Activated CD4-positive, alpha-beta T cell treated with anti-CD3 and anti-CD28 coated beads for 24 hours (primary cell): ENCODE measurements at places on chromosomes 16 and 17.

DNA sequence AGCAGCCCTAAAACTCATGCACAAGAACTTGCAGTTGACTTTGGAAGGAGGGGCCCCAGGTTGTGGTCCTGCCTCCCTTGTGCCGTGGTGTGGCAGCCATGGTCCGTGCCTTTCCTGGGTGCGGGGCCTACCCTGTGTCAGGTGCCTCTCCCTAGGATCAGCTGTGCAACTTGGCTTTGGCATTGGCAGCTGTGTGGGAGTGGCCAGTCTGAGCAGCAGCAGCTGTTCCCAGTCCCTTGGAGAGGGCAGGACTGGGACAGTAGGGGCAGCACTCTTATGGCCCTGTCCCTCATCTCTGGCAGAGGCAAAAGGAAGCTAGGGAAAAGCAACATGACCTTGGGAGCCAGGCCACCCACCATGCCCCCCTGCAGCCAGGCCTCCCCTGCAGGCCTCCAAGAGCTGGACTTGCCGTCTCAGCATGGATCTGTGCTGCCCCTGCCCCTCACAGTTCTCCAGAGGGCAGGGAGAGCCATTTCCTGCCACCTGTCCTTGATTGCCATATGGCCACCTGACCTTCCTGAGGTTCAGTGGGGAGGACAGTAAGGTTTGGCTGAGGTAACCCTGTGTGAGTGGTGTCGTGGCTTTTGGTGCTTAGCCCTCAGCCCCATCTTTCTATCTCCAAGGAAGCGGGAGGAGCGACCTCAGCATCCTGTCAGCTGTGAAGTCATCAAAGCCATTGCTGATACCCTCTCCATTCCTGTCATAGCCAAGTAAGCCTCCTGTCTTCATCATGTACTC is 15.5 kb upstream of the NFATC3 start:
- DNase-seq = no peak

- DNase-seq = peak; percentile 23
Observed at GRCh38 chr17:28953444-28954118, 2.3 kb upstream of the PHF12 start.

DNA sequence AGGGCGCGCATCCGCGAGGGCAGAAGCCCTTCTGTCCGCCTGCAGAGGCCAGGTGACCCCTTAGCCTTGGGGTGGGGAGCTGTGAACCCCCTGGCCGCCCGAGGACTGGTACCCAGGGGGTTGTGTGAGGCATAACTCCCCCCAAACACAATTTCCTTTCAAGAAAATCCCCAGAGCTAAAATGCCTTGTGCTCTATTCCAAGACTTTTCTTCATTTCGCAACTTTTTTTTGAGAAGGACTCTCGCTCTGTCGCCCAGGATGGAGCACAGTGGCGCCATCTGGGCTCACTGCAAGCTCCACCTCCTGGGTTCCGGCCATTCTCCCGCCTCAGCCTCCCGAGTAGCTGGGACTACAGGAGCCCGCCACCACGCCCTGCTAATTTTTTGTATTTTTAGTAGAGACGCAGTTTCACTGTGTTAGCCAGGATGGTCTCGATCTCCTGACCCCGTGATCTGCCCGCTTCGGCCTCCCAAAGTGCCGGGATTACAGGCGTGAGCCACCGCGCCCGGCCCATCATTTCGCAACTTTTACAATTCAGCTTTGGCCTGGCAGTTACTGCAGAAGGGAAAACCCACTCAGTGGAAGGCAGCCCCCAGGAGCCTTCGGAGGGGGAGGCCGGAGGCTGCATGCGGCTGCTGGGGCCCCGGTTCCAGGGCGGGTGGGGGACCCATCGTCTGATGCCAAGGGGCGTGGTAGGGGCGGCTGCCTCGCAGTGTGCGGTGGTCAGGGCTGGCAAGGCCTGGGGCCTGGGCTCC is 963 bp upstream of the APRT start:
- DNase-seq = no peak

- DNase-seq = no peak
Observed at GRCh38 chr16:71247478-71247877, 17.0 kb upstream of the HYDIN start.

DNA sequence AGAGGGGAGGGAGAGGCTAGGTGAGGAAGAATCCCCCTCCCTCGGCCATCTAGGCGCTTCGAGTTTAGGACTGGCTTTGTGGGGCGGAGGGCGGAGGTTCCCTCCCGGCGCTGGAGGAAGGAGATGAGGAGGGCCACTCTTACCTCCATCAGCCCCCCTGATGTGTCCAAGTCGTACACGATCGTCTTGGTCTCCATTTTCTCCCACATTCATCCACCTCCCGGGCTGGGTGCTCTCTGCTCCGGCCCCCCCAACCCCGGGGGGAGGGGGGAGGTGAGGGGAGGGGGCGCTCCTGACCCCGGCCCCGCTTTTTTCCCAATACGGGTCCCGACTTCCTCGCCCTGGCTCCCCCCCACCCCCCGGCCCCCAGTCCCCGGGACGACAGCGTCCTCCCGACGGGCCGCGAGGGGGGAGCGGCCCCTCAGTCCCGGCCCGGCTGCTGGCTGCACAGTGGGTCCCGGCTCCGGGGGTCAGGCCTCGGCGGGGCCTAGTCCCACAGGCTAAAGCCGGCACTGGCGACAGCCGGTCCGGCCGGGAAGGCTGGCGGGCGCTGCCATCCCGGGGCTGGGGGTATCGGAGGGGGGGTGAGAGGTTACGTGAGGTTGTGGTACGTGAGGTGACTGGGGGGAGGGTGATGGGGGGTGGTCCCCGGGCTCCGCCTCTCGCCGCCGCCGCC is 428 bp downstream of the PHF12 start:
- no peak for DNase-seq

DNA sequence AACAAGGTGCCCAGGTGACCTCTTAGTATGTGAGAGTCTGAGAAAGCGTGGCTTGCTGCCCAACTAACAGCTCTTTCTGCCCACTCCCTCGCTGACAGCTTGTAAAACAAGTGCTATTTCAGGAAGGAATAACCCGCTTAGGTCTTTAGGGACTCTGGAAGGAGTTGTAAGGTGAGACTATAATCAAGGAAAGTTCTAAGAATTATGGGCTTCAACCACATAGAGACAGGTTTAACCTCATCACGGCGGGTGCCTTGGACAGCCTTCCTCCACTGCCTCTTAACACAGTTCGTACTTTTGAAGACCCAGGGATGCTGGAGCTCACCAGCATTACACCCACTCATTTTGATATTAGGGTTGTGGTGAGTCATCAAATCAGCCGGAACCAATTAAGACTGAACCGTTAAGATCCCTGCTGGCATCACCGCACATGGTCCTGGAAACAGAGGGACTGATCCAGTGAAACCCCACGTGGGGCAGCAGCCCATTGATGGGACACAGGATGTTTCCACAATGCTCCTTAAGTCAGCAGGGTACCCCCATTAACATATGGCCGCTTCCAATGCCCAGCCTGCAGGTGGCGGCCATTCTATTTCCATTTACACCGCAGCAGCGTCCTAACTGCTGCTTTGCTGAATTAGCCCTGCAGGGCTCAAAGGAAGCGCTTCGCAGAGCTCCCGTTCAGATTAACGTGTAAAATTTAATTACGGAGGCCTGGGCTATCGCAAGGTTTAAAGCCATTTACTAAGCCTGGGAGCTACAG is 176.6 kb upstream of the SDK2 start:
- DNase-seq = no peak

DNA sequence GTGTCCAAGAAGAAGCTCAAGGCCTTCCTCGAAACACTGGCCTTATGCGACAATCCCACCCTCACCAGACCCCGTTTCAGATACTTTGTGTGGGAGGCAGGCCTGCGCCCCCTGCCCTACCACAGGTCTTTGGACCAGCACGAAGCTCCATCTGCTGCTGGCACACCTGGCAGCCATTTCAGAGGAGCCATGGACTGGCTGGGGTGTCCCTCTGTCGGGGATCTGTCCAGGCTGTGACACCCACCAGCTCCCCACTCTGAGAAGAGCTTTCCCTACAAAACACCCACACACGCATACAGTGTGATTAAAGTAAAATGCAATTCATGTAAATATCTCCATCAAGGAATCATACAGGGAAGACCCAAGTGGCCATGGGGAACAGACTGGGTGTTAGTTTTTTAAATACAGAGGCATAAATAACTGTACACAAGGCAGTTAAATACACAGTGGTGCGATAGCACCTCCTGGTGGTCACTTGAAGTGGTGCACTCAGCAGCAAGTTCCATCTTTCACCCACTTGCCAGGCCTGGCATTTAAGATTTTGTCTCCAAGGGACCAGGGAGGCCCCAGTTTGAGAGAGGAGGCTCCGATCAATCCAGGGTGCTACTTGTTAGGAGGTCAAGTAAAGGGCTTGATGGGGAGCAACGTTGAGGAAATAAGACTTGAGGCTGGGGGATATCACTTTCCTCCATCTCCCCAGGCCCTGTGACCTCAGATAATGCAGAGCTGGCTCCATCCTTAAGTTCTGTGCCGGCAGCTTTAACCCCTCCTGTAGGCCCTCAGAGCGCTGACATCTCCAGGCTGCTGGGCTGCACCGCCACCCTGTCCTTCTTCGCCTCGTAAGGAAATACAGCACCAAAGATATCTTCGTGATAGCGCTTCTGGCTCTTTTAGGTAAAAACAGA is 43.6 kb downstream of the NOS2 start:
- peak; percentile 41 for DNase-seq

- no peak for DNase-seq
Observed at GRCh38 chr17:45951941-45952340, 47.1 kb upstream of the STH start.

DNA sequence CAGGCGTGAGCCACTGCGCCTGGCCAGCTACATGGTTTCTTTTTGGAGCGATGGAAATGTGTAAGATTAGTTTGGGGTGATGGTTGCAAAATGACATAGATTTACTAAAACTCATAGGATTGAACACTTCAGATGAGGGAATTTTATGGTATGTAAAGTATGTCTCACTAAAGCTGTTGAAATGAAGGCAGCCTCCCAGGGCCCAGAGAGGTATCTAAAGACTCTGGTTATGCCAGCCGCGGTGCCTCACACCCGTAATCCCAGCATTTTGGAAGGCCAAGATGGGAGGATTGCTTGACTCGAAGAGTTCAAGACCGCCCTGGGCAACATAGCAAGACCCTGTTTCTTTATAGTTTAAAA is 254.9 kb downstream of the PARN start:
- no peak for DNase-seq

GRCh38 chr16:66703406-66704215 is 7.1 kb upstream of the CMTM4 start:
- no peak for DNase-seq

- no peak for DNase-seq
Observed at GRCh38 chr17:34390649-34391048, 27.6 kb upstream of the CCL1 start.

- DNase-seq = no peak
Observed at GRCh38 chr16:54542805-54543505, 256.4 kb upstream of the IRX3 start.

GRCh38 chr17:13572581-13572980 is 29.1 kb downstream of the HS3ST3A1 start:
- no peak for DNase-seq

- no peak for DNase-seq
Observed at GRCh38 chr16:79838496-79839259, 238.1 kb upstream of the MAF start.

DNA sequence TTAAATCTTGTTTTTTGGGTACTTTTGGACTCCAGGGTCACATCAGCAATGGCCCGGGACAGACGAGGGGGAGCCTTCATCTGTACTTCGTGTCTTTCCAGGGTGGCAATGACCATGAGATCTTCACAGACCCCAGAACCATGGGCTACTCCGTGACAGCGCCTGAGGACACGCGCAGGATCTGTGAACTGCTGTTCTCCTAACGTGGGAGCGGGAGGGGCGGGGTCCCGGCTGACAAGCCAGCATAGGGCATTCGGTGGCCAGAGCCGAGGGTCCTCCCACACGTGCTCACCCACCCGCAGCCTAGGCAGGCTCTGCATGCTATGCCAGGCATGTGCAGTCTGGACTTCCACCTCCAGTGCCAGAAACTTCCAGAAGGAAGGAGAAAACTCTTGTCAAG is 21.2 kb downstream of the CARHSP1 start:
- DNase-seq = no peak

DNA sequence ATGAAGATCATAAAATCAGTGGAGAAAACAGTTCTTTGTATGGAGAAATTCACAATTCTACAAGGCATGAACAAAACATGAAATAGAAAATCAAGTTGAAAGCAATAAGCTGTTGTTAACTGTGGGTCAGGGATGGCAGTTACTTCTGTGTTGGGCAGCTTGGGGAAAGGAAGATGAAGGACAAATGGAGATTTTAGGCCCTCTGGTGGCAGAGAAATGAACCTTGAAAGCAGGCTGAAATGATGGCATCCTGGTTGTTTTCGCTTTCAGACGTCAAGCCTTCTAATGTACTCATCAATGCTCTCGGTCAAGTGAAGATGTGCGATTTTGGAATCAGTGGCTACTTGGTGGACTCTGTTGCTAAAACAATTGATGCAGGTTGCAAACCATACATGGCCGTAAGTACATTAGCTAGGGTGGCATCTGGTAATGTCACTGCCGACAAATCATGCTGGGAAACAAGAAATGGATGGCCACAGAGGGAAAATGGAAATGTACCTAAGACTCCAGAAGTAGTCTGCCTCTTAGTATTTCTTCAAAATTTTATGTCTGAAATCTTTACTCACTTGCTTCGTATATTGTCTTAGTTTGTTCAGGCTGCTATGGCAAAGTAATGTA is 108.9 kb downstream of the MAP2K6 start:
- no peak for DNase-seq

GRCh38 chr17:28959471-28959871 is 8.2 kb upstream of the PHF12 start:
- no peak for DNase-seq

GRCh38 chr17:45262516-45263476 is 902 bp upstream of the SPATA32 start:
- DNase-seq = no peak

- no peak for DNase-seq
Observed at GRCh38 chr16:85104821-85105391, 7.4 kb downstream of the CIBAR2 start.

- no peak for DNase-seq
Observed at GRCh38 chr17:73900516-73900915, 256.3 kb upstream of the SDK2 start.

- DNase-seq = no peak
Observed at GRCh38 chr16:58462997-58463941, 36.7 kb upstream of the NDRG4 start.

- no peak for DNase-seq
Observed at GRCh38 chr16:82005027-82005830, 6.0 kb downstream of the SDR42E1 start.

GRCh38 chr17:62739645-62740388 is 68.3 kb downstream of the MARCHF10 start:
- no peak for DNase-seq

DNA sequence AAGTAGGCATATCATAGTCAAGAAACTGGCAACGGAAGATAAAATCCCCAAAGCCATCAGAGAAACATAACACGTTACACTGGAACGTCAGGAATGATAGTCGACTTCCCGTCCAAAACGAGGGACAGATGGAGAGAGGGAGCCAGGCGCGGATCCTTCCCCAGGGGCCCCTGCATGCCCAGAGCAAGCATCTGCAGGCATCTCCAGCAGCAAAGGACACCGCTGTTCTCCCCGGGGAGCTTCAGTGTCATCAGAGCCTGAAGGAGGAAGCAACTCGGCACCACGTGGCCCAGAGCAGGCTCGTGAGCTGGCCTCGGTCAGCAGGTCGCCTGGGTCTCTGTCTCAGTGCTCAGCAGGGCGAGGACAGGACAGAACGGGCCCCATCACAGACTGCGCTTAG is 50.1 kb downstream of the LMF1 start:
- no peak for DNase-seq

- peak; percentile 56 for DNase-seq
Observed at GRCh38 chr16:67936880-67937605, 393 bp upstream of the PSMB10 start.
